Mammary epithelial cell (primary cell): ENCODE measurements at places on chromosomes 7 and 10. TPM values are rescaled to one million over a fixed set of nuclear protein-coding genes. Genes with fewer than 3 reads are reported as not detected.

The REPIN1 gene
- polyA plus RNA-seq, result 3.9 TPM

The MORN4 gene
- polyA plus RNA-seq, result 13.3 TPM

The KCP gene
- polyA plus RNA-seq, result 0.20 TPM

The CUBN gene
- 0.06 TPM for polyA plus RNA-seq

The POU6F2 gene
- polyA plus RNA-seq, result not detected

The CYP3A5 gene
- polyA plus RNA-seq, result 0.06 TPM

The NKX2-3 gene
- not detected for polyA plus RNA-seq

The CBX3 gene
- polyA plus RNA-seq, result 77.3 TPM

The SLC39A12 gene
- polyA plus RNA-seq, result not detected

The PDE6C gene
- polyA plus RNA-seq, result not detected

The NPC1L1 gene
- polyA plus RNA-seq, result not detected

The PYROXD2 gene
- 11.0 TPM for polyA plus RNA-seq

The IL15RA gene
- 2.6 TPM for polyA plus RNA-seq

The LBX1 gene
- polyA plus RNA-seq, result not detected

The TEX36 gene
- polyA plus RNA-seq, result not detected

The TAC1 gene
- not detected for polyA plus RNA-seq

The UPK3B gene
- polyA plus RNA-seq, result 0.02 TPM

The APBB1IP gene
- not detected for polyA plus RNA-seq

The NACAD gene
- polyA plus RNA-seq, result 0.18 TPM

The H2BK1 gene
- not detected for polyA plus RNA-seq

The ITIH2 gene
- not detected for polyA plus RNA-seq

The GATA3 gene
- 5.3 TPM for polyA plus RNA-seq

The C10orf67 gene
- 0.26 TPM for polyA plus RNA-seq

The CDK14 gene
- polyA plus RNA-seq, result 6.8 TPM

The C10orf105 gene
- not detected for polyA plus RNA-seq

The ZNF775 gene
- 1.1 TPM for polyA plus RNA-seq

The EMX2 gene
- polyA plus RNA-seq, result not detected

The LIPF gene
- not detected for polyA plus RNA-seq

The GPRIN2 gene
- 0.20 TPM for polyA plus RNA-seq

The EPHA1 gene
- 21.3 TPM for polyA plus RNA-seq

The CARD11 gene
- polyA plus RNA-seq, result 3.1 TPM

The NAT16 gene
- not detected for polyA plus RNA-seq

The PCLO gene
- 0.86 TPM for polyA plus RNA-seq

The TRIM73 gene
- 0.08 TPM for polyA plus RNA-seq

The GRM8 gene
- polyA plus RNA-seq, result not detected

The KLF14 gene
- not detected for polyA plus RNA-seq

The PDZD7 gene
- polyA plus RNA-seq, result 0.95 TPM

The TFEC gene
- not detected for polyA plus RNA-seq

The CBLL1 gene
- 17.9 TPM for polyA plus RNA-seq

The ERVW-1 gene
- polyA plus RNA-seq, result not detected

The DKK1 gene
- polyA plus RNA-seq, result 325 TPM

The TYW1 gene
- polyA plus RNA-seq, result 10.3 TPM

The MUC3A gene
- polyA plus RNA-seq, result 0.51 TPM

The ORAI2 gene
- polyA plus RNA-seq, result 10.7 TPM

The PTN gene
- 3.1 TPM for polyA plus RNA-seq

The DPP6 gene
- polyA plus RNA-seq, result not detected

The STEAP1 gene
- 22.8 TPM for polyA plus RNA-seq

The MYO1G gene
- 0.02 TPM for polyA plus RNA-seq
